ENCODE measurements at places on chromosomes 6 and 20. TPM values are rescaled to one million over a fixed set of nuclear protein-coding genes. Genes with fewer than 3 reads are reported as not detected.

The COL9A1 gene
- total RNA-seq = 0.21 TPM

DNA sequence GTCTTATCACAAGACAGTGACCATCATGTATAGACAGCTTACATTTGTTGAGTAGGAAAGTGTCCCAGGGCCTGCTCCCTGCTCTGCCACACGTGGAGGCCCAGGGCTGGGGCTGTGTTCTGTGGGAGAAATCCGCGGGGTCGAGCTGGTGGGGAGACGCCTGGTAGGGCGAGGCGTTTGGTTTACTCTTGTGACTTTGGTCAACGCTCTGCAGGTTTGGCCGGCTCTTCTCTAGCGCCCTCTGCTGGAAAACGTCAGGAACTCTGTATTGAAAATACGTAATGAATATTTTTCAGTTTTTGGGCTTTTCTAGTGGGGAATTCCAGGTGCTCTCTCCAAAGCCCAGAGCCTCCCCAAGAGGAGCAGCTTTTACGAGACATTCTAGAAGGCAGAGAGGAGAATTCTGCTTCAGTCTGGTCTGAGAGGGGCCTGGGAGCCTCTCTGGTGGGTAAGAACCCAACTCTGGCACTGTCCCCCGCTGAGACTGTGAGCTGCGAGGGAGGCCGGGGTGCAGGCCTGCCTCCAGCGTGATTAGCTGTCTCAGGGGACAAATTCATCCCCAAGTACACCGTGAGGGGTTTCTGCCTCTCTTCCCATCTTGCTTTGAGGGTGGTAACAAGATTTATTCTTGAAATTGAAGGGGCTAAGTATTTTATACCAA lies 112.6 kb upstream of the RALGAPA2 start:
- DNase-seq = no peak
- no peak overlapping the region for H3K4me3 ChIP-seq
- no peaks in the 10 kb centered on the region for H3K27me3 ChIP-seq
- H3K27ac ChIP-seq = no peak overlapping the region

The CFAP61 gene
- not detected for total RNA-seq

DNA sequence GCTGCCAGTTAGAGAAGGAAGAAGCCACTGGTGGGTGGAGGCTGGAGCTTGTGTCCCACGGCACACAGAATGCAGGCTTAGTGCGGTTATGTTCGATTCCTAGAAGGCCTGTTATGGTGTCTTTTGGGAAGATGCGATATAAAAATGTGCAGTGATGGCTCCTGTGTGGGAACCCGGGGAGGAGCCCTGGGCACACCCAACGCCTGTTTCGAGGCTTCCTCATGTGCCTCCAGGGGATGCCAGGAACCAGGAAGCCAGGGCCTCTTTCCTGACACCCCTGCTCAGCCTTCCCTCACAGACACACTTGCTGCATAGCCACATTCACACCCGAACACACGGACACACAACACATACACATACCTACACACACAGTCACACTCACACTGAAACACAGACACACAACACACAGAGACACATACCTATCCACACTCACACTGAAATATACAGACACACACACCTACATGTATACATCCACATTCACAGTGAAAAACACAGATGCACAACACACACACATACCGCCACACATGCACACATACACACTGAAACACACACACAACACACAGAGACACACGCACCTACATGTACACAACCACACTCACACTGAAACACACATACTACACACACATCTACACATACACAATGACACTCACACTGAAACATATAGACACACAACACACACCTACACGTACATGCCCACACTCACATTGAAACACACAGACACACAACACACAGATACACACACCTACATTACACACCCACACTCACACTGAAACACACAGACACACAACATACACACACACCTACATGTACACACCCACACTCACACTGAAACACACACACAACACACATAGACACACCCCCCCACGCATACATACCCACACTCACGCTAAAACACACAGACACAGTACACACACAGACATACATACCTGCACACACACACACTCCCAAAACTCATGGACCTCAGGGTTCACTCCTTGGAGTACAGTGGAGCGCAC lies 1.2 kb upstream of the CST11 start:
- no peak overlapping the region for H3K4me3 ChIP-seq
- H3K27me3 ChIP-seq = no peaks in the 10 kb centered on the region
- DNase-seq = no peak
- no peak overlapping the region for H3K27ac ChIP-seq

DNA sequence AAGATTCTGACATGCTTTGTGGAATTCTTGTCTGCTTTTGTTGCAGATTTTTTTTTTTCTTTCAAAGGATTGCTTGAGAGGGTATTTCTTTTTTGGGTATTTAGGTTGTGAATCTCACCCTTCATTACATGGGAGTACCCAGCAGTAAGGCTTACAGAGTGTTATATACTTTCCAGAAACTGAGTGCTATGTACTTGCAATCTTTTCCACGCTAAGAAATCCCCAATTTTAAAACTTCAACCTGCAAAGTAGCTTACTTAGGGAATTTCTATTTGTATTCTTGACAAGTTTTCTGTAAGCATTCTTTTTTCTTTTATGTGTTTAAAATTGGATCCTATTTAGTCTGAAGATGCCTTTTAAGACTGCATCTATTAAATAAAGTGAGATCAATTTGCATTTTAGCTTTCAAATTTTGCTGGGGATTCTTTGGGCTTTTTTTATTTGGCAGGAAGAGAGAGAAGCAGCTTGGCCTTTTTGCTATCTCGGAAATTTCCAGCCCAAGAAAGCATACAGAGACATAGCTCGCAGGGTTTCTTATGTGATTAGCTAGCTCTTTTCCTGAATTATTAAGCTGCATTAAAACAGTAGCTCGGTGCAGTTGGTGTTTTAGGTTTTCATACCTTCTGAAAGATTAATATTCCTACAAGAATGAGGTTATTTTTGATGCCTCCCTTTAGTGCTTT lies 42.6 kb downstream of the KCNS1 start:
- peaks cover 3% of the 10 kb centered on the region for H3K4me1 ChIP-seq
- H3K4me3 ChIP-seq = no peak overlapping the region
- H3K36me3 ChIP-seq = peaks cover 6% of the 10 kb centered on the region
- no peaks in the 10 kb centered on the region for H3K27me3 ChIP-seq

GRCh38 chr20:44092551-44093248 lies 94.3 kb downstream of the JPH2 start:
- H3K27ac ChIP-seq = no peak overlapping the region
- no peaks in the 10 kb centered on the region for H3K36me3 ChIP-seq
- no peak overlapping the region for H3K4me3 ChIP-seq
- H3K4me1 ChIP-seq = no peaks in the 10 kb centered on the region

The GPX5 gene
- not detected for total RNA-seq

GRCh38 chr6:125077453-125077852 lies 76.1 kb upstream of the TPD52L1 start:
- no peak overlapping the region for H3K4me3 ChIP-seq
- H3K36me3 ChIP-seq = peaks cover 14% of the 10 kb centered on the region
- no peak for DNase-seq
- no peak overlapping the region for H3K27ac ChIP-seq
- no peaks in the 10 kb centered on the region for H3K4me1 ChIP-seq

DNA sequence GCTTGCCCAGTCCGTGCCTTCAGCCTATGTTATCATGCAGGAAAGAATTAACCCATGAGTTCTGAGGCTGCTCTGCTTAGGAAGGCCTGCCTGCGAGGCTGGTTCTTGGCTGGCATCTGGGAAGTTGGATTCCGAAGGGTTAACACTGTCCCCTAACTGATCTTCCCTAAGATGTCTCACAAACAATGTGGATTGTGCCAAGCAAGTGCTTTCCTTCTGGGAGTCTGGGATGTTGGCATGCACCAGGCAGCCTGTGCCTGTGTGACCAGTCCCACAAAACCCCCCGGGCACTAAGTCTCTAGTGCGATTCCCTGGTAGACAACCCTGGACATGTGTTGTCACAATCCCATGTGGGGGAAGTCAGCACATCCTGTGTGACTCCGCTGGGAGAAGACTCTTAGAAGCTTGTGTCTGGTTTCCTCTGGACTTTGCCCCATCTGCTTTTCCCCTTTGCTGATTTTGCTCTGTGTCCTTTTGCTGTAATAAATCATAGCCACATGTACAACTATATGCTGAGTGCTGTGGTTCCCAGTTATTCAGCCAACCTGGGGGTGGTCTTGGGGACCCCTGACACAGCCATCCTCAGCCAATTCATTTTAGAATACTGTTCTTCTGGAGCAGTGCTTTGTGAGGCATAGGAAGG lies 83.8 kb downstream of the SLC22A23 start:
- no peak for DNase-seq
- no peaks in the 10 kb centered on the region for H3K4me1 ChIP-seq
- no peaks in the 10 kb centered on the region for H3K36me3 ChIP-seq
- H3K4me3 ChIP-seq = no peak overlapping the region

DNA sequence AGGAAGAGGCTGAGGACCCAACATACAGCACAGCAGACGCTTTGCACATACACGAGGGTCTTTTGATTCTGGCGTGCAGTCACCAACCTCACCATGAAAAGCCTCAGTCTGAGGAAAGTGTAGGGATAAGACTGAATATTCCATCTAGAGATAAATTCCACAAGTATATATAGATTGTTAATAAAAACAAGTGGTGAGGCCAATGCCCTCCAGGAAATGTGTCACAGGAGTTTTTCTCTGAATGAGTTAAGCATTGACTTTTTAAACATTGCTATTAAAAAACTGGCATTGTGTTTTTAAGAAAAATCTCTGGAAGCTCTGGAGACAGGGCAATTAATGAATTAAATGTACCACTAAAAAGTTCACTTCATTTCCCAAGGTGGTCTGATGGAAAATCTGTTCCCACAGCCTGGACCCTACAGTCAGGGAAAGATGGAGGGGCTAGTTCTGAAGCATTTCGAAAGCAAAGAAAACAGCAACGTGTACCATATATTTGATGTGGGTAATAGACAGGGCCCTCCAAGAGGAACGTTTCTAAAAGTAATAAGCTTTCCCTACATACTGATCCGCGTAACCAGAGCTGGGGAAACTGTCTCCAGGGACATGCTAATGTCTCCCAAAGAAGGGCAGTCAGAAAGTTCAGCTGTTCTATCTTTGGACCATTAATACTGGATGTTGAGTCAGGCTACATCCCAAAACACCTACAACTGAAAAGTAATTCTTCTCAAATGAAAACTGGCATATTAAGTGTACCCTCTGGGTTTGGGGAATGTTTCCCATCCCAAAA lies 301.1 kb downstream of the FOXC1 start:
- H3K36me3 ChIP-seq = no peaks in the 10 kb centered on the region
- peak overlapping the region; percentile 82 for H3K27ac ChIP-seq
- H3K27me3 ChIP-seq = no peaks in the 10 kb centered on the region
- peak overlapping the region; percentile 24 for H3K4me3 ChIP-seq
- no peak for DNase-seq

DNA sequence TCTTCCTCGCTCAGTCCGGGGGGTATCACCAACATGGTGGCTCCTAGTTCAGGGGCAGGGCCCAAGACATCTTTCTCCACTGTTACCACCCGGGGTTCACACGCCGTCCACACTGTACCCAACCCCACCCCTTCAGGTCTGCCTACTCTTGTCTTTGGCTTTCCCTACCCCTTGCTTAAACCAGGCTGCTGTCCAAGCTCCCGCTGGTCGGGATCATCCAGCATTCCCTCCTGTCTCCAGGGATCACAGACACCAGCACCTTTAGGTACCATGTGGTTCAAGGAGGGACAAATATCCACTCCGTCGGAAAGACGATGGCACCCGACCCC lies 395 bp downstream of the NELFE start:
- peak overlapping the region; percentile 78 for H3K4me3 ChIP-seq
- peaks cover 3% of the 10 kb centered on the region for H3K4me1 ChIP-seq
- no peak for DNase-seq
- peaks cover 51% of the 10 kb centered on the region for H3K36me3 ChIP-seq
- peak overlapping the region; percentile 88 for H3K27ac ChIP-seq

DNA sequence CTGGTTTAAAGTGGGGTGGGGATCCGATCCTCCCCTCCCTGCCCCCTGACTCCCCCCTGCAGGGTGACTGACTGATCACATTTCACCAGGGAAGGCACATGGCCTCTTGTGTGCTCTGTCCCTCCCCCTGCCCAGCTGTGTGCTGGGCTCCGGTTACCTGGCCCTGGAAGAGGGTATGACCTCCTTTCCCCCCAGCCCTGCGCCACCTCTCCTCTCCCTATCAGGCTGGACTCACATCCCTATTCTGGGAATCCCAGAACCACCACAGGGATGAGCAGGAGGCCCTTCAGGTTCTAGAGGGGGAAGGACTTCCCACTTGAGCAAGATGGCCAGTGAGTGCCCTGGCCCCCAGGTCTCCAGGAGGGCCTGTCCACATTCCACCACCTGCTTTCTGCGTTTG lies 2.1 kb upstream of the IP6K3 start:
- H3K27me3 ChIP-seq = no peaks in the 10 kb centered on the region
- H3K27ac ChIP-seq = no peak overlapping the region
- no peak for DNase-seq
- no peaks in the 10 kb centered on the region for H3K4me1 ChIP-seq
- H3K36me3 ChIP-seq = no peaks in the 10 kb centered on the region
- no peak overlapping the region for H3K4me3 ChIP-seq

- H3K36me3 ChIP-seq = no peaks in the 10 kb centered on the region
- DNase-seq = no peak
- H3K4me1 ChIP-seq = no peaks in the 10 kb centered on the region
- no peaks in the 10 kb centered on the region for H3K27me3 ChIP-seq
Measured at GRCh38 chr6:156438350-156438923, 338.7 kb upstream of the ARID1B start.

The ZNF391 gene
- total RNA-seq = 0.75 TPM

GRCh38 chr6:161091972-161092701 lies 100.6 kb downstream of the MAP3K4 start:
- H3K4me1 ChIP-seq = no peaks in the 10 kb centered on the region
- H3K27me3 ChIP-seq = no peaks in the 10 kb centered on the region
- peaks cover 68% of the 10 kb centered on the region for H3K36me3 ChIP-seq
- no peak overlapping the region for H3K27ac ChIP-seq
- DNase-seq = no peak
- no peak overlapping the region for H3K4me3 ChIP-seq

The SLX4IP gene
- total RNA-seq = 4.5 TPM

- H3K4me3 ChIP-seq = no peak overlapping the region
- no peaks in the 10 kb centered on the region for H3K4me1 ChIP-seq
- peaks cover 10% of the 10 kb centered on the region for H3K36me3 ChIP-seq
- DNase-seq = no peak
- no peaks in the 10 kb centered on the region for H3K27me3 ChIP-seq
Measured at GRCh38 chr6:17621003-17621402, 20.9 kb downstream of the FAM8A1 start.

- no peak overlapping the region for H3K4me3 ChIP-seq
- no peak overlapping the region for H3K27ac ChIP-seq
- DNase-seq = no peak
- no peaks in the 10 kb centered on the region for H3K4me1 ChIP-seq
- H3K36me3 ChIP-seq = no peaks in the 10 kb centered on the region
Measured at GRCh38 chr6:23339268-23339667, 769.9 kb downstream of the HDGFL1 start.

Data from ascending aorta (tissue), 2 donors.